Stimulated activated CD4-positive, alpha-beta T cell treated with anti-CD3 and anti-CD28 coated beads, Interleukin-4, amount 100 ng/mL, for 48 hours (primary cell): ENCODE measurements at places on chromosomes 1 and 21.

GRCh38 chr21:38269576-38269936 lies 12.8 kb downstream of the KCNJ15 start:
- DNase-seq = no peak

DNA sequence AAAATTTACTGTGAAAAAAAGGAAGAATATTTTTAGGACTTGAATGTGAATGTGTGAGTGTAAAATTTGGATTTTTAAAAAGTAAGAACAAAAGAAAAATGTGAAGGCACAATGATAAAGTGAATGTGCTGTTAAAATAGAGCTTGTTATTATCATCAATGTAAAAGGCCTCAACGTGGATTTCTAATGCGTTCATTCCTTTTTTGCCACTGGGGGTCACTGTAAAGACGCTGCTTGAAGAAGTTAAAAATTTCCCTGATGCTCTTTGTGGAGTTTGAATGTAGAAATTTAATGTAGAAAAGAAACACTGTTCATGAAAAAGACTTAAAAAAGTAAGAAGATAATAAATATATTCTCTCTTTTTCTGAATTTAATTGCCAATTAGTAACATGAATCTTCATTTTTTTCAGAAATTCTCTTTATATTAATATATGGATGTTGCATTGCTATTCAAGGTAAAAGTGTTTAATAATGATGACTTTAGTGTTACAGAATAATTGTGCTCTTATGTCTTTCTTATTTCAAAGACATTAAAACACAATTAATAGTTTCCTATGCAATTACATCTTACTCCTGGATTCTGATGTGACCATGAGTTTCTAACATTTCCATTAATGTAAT lies 161.5 kb downstream of the DNM3 start:
- no peak for DNase-seq

GRCh38 chr1:243639027-243639658 lies 210.9 kb downstream of the AKT3 start:
- DNase-seq = no peak

- DNase-seq = no peak
Measured at GRCh38 chr1:206554211-206554610, 46.9 kb downstream of the RASSF5 start.

DNA sequence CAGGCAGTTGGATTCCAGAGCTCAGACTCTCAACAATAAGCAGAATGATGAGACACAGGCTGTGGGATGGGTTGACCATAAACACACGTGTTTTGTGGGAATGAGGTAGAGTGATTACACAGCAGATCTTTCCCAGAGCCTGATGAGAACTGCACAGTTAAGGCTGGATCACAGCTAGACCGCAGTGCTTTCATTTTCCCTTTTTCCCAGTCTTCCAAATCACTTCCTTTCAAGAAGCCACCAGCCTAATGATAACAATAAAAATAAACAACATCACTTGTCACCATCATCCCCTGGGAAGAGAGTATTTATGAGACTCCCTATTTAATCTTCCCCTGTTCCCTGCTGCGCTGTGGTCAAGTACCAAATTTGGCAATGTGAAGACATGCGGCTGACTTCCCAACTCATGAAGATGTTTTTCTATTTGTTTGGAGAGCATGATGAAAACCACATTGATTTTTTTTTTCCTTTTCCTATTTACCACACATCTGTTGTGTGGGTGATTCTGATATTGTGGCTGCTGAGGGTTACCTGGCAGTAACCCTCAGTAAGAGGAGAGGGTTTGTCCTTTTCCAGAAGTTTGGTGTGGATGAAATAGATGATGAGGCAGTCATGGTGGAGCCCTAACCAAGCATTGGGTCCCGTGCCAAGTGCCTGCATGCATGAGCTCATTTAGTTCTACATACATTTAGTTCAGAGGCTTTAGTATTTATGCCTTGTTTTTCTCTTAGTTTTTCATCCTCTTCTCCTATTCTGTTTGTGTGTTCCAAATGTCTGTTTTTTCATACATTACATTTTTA lies 248.9 kb upstream of the HOOK1 start:
- no peak for DNase-seq

- DNase-seq = no peak
Measured at GRCh38 chr1:2860476-2861142, 59.1 kb upstream of the TTC34 start.

GRCh38 chr1:185861630-185862029 lies 127.4 kb downstream of the HMCN1 start:
- no peak for DNase-seq

DNA sequence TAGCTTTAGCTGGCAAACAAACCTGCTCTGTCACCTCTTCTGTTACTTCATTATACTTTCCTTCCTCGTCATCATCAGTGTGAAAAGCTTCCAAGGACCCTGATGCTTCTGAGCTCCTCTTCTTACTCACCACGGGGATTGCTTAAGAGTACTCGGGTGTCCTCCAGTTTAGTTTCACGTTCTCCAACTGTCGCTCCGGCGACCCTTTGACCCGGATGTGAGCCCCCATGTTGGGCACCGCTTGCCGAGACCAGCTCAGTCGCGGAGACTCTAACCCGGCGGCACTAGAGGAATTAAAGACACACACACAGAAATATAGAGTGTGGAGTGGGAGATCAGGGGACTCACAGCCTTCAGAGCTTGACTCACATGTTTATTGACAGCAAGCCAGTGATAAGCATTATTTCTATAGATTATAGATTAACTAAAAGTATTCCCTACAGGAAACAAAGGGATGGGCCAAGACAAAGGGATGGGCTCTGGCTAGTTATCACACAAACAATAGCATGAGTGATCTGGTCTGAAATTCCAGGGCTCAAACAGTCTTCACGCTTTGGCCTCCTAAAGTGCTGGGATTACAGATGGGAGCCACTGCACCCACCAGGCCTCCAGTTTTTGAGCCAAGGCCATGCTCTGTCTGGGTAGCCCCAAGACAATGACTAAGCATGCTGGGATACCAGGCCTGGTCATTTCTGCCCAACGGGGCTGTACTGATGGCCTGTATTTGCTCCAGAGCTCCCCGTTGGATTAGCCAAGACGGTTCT lies 30.1 kb upstream of the ENO1 start:
- no peak for DNase-seq

GRCh38 chr1:112304612-112305011 lies 91.4 kb upstream of the CTTNBP2NL start:
- no peak for DNase-seq

- DNase-seq = no peak
Measured at GRCh38 chr1:210728437-210729149, 399.9 kb downstream of the HHAT start.

DNA sequence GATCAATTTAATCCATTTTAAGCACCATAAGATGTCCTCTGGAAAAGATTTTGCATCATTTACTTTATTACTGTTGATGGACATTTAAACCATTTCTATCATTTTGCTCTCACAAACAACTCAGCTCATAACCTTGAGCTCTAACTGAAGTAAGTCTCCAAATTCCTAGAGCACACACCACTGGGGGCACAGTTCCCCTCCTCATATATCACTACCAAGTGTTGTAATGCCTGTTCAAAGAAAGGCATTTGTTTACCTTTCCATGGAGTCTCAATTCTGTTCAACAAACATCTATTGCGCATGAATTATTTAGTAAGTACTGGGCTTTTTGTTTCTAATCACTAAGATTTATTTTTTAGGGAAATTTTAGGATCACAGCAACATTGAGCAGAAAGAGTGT lies 8.9 kb upstream of the OMA1 start:
- DNase-seq = no peak

DNA sequence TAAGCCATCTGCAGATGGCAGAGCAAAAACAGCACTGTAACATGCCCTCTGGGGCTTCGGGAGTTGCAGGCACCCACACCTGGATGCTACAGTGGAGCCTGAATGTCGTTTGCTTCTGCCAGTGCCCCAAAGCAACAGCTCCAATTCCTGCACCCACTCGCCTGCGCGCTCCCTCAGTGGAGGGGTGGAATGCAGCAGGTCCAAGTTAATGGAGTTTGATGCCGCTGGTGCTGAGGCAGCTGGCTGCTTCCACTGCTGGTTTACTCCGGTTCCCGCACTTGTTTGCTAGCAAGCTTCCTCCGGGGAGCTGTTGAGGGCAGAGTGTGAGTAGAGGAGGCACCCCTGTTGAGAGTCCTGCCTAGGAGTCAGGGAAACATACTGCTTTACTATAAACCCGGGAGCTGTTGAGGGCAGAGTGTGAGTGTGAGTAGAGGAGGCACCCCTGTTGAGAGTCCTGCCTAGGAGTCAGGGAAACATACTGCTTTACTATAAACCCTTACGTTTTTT lies 584.0 kb upstream of the TMPRSS15 start:
- DNase-seq = no peak

- DNase-seq = no peak
Measured at GRCh38 chr1:60695716-60696171, 386.6 kb upstream of the NFIA start.

- no peak for DNase-seq
Measured at GRCh38 chr1:229230140-229230892, 40.6 kb upstream of the RAB4A start.

DNA sequence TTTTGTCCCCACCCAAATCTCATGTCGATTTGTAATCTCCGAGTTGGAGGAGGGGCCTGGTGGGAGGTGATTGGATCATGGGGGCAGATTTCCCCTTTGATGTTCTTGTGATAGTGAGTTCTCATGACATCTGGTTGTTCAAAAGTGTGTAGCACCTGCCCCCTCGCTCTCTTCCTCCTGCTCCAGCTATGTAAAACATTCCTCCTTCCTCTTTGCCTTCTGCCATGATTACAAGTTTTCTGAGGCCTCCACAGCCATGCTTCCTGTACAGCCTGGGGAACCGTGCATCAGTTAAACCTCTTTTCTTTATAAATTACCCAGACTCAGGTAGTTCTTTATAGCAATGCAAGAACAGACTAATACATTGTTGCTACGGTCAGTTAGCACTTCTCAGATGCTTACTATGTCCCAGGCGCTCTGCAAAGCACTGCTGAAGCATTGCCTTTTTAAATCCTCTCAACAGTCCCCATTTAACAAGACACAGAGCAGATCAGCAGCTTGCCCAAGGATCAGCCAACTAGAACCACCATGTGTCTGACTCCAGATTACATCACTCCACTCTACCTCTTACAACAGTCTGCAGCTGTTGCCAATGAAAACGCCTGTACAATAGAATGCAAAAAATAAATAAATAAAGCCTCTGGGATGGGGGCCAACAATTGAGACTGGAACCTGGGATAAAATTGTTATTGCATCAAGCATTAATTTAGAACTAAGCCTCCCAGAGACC lies 52.4 kb upstream of the USP1 start:
- no peak for DNase-seq

GRCh38 chr1:63269571-63269970 lies 52.8 kb upstream of the FOXD3 start:
- DNase-seq = no peak
